RCC 7860 (cell line): ENCODE measurements at places on chromosomes 16 and 17.

DNA sequence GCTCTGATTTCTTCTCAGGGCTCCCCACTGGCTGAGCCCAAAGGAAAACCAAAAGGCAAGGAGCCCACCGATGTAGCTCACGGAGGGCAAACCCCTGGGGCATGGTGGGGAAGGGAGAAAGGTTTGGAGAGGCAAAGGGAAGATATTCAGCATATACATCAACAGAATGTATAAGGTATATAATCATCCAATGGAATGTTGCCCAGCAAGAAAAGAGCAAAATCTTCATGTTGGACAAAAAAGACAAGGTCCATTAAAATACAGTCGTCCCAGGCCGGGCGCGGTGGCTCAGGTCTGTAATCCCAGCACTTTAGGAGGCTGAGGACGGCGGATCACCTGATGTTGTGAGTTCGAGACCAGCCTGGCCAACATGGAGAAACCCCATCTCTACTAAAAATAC lies 1.6 kb downstream of the CPPED1 start:
- no peak for DNase-seq

DNA sequence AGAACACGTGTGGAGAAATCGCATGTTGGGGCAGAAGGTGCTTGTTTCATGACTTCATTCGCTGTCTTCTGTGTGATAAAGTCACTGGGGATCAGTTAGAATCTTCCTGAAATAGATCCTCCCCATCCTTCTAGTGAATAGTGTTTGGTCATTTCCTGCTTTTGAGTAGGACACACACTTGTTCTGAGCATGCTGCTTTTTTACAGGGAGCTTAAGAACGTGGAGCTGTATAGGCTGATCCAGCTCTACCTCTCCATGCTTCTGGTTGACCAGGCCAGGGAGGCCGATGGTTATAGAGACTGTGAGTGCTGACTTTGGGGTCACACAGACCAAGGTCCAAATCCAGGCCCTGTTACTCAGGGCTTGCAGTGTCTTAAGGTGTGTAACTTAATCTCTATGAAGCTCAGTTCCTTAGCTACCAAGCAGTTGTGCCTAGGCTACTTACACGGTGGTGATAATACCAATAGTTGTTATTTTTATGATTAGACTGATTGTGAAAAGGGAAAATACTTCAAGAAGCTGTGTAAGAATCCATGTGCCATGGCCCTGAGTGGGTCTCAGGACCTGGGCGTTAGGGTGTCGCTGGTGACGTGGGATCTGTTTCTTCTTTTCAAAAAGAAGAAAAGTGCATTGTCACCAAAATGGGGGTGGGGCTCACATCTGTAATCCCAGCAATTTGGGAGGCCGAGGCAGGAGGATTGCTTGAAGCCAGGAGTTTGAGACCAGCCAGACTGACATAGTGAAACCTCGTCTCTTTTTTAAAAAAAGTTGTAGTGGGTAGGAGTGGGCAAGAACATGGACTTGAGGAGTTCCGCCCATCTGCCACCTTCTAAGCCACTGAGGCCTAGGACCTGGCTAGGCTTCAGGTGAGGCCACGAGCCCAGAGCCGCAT lies 64.1 kb upstream of the LGALS9 start:
- no peak for DNase-seq

- no peak for DNase-seq
Measured at GRCh38 chr16:82832821-82833220, 206.1 kb downstream of the CDH13 start.

GRCh38 chr16:27434141-27435051 lies 32.4 kb downstream of the IL21R start:
- DNase-seq, result no peak

GRCh38 chr17:2564877-2565276 lies 28.6 kb upstream of the PAFAH1B1 start:
- DNase-seq, result no peak

DNA sequence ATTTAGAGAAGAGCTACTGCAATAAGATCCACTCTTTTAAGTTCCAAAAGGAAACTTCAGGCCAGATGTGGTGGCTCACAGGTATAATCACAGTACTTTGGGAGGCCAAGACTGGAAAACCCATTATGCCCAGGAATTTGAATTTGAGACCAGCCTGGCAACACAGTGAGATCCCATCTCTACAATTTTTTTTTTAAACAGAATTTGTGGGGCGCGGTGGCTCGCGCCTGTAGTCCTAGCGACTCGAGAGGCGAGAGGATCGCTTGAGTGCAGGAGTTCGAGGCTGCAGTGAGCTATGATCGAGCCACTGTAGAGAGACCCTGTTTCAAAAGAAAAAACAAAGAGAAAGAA lies 793 bp downstream of the COG7 start:
- DNase-seq, result no peak

GRCh38 chr16:119295-119694 lies 19.2 kb downstream of the NPRL3 start:
- DNase-seq, result no peak

DNA sequence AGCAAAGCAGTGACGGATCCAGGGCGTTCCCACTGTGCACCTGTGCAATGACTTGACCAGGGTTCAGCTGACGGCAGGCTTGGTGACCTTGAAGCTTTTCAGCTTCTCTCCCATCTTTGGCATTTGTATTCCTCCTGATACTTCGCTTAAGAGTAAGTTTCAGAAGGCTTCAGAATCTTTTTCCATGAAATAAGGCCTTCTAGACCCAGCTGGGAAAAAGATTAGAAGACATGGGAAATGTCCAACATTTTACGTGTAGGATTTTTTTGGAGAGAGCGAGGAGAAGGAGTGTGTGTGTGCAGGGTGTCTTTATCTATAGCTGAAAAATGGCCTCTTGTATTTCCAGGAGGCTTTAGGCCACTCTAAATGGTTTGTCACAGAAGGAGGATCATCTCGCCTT lies 104.1 kb downstream of the BANP start:
- no peak for DNase-seq

DNA sequence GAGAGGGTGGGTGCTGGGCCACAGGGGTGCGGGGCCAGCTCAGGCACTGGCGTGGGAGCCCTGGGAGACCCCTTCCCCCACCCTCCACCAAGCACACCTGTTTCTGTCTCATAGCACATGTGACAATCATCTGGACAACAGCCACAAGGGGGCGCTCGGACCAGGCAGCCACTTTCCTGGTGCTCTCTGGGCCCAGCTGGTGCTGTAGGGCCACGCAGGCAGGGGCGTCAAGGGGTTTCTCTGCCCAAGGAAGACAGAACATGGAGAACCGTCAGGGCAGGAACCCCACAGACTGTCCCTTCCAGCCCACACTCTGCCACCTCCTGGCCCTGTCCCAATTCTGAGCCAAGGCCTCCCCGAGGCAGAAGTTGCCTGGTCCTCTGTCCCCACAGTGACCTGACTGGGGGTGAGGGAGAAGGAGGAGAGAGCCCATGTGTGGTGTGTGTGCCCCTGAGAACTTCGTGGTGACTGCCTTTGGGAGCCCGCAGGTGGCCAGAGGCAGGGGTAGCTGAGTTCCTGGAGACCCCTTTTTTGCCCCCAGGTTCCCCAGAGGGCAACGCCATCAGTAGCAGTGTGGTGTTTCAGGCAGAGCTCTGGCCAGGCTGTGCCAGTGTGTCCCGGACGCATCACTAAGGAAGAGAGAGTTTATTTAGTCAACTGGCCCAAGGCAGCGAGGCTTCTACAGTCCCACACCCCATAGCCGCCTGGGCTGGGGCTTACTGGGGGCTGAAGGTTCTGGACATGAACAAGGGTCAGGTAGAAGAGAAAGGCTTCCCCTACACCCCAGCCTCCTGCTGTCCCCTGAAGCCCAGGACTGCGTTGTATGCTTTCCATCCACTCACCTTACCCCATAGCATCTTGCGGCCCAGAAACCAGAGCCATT lies 3.1 kb upstream of the SETD6 start:
- DNase-seq, result peak; percentile 35

DNA sequence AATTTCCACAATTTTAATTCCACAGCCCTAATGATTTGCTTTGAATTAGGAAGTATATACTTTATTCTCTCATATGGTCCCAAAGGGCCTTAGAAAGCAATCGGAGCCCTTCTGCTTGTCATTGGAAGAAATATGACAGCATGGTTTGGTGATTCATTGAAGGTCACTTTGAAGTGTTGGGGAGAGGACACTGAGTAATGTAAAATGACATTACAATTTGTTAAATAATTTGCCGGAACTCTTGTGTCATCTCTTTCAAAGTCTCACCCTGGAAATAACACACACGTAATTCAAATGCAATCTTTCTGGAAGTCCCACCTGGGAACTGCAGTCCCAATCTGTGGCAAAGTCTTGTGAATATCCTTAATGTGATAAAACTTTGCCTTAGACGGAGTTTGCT lies 59.8 kb downstream of the BMERB1 start:
- DNase-seq, result peak; percentile 91

DNA sequence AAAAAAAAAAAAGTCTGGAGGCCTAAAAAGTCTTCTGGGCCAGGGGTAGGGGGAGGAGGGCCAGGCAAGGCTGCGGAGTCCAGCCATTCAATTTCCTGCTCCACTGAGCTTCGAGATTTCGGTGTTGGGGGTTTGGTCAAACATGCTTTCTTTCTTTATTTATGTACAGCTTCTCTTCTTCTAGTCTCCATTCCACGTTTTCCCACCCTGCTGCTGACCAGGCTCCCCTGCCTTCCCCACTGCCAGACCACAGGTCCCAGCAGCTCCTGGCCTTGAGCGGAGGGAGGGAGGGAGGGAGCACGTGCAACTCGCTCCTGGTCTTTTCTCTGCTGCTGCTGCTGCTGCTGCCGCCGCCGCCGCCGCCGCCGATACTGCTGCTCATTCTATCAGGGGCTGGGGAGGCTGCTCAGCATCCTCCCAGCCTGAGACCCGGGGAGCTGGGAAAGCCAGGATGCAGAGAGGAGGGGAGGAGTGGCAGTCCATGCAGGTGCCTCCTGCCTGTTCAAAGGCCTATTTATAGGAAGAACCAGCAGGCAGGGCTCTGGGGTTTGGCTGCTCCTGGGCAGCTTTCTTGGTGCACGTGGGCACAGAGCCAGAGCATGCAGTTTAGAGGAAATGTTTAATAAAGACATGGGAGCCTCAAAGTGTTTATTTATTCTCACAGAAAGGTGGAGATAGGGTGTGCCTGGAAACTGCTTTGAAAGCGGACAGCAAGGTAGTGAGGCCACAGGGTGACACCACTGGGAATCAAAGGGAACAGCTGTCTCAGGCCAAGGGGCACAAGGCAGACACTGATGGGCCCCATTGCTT lies 23.4 kb upstream of the ZFHX3 start:
- no peak for DNase-seq
